ENCODE measurements at places on chromosomes 2 and 18.

GRCh38 chr2:159725713-159726112 is 13.4 kb downstream of the MARCHF7 start:
- no peak for DNase-seq

- no peak for DNase-seq
Observed at GRCh38 chr18:79774111-79774510, 23.6 kb upstream of the KCNG2 start.

GRCh38 chr2:16040271-16041010 is 100.1 kb downstream of the MYCN start:
- DNase-seq: no peak

DNA sequence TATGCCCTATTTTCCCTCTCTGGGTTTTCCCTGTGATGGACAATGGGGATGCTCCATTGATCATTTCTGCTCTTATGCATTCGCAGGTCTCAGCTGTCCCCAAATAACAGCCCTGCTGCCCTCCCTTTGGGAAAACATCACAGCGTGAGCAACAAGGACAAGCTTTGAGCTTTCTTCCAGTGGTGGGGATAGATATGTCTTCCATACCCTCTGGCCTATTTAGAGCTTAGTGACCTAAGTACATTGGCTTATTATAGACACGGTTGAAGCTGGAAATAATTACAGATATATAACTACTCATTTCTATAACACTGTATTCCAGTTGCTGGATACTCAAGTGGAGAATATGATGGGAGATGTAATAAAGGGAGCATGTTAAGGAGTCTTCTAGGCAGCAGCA is 304.3 kb upstream of the MGAT5 start:
- no peak for DNase-seq

- no peak for DNase-seq
Observed at GRCh38 chr18:58507880-58508279, 121.0 kb downstream of the ALPK2 start.

- DNase-seq: no peak
Observed at GRCh38 chr2:186445506-186445905, 40.6 kb upstream of the ZC3H15 start.

DNA sequence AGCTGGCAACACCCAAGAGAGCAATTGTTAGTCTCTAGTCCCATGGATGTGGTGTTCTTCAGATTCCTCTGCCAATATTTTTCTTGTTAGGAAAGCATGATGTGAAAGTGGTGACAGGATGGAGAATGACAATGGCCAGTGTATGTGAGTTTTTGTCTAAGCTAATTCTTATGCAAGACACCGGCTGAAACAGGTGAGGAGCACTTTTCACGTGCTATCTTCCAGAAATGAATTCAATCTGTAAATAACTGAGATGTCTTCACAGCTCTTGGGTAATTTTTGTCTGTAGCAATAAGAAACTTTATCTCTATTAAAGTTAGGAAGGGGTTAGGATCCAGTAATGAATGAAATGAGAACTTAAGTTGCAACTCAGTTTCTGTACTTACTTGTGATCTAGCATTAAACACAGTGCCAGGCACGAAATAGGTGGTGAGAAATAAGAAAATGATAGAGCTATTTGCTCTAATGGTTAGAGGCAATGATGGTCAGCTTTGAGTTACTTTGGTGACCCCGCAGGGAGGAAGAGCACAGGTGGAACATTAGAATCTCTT is 676 bp upstream of the AGPS start:
- no peak for DNase-seq

- no peak for DNase-seq
Observed at GRCh38 chr18:51123936-51124486, 73.5 kb downstream of the MEX3C start.

- no peak for DNase-seq
Observed at GRCh38 chr2:152781175-152781574, 62.8 kb downstream of the ARL6IP6 start.
